ENCODE measurements at places on chromosomes 3 and 15. TPM values are rescaled to one million over a fixed set of nuclear protein-coding genes. Genes with fewer than 3 reads are reported as not detected.
A peak's percentile ranks its signal among the peaks of the same experiment; 100 is the strongest.

TERC gene
- 43.4 TPM for total RNA-seq

ALDH1A2 gene
- total RNA-seq, result 78.6 TPM

DNA sequence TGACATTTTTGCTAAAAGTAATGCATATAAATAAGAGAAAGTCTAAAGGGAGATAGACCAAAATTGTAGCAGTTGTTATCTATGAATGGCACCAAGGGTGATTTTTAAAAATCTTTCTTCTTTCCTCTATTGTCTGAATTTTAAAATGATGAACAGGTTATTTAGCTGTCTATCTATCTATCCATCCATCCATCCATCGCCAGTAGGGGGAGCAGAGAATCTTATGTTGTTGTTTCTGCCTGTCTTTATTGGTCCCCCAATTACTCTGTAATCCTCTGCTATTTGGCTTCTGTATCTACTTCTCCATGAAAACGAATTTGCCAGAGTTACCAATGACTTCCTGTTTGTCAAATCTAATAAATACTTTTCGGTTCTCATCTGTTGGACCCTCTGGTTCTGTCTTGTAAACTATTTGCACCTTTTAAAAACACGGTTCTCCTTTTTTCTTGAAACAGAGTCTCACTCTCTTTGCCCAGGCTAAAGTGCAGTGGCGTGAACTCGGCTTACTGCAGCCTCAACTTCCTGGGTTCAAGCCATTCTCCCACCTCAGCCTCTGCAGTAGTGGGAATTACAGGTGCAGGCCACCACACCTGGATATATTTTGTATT, 86.0 kb downstream of the ECT2 start:
- peak; percentile 82 for DNase-seq

DNA sequence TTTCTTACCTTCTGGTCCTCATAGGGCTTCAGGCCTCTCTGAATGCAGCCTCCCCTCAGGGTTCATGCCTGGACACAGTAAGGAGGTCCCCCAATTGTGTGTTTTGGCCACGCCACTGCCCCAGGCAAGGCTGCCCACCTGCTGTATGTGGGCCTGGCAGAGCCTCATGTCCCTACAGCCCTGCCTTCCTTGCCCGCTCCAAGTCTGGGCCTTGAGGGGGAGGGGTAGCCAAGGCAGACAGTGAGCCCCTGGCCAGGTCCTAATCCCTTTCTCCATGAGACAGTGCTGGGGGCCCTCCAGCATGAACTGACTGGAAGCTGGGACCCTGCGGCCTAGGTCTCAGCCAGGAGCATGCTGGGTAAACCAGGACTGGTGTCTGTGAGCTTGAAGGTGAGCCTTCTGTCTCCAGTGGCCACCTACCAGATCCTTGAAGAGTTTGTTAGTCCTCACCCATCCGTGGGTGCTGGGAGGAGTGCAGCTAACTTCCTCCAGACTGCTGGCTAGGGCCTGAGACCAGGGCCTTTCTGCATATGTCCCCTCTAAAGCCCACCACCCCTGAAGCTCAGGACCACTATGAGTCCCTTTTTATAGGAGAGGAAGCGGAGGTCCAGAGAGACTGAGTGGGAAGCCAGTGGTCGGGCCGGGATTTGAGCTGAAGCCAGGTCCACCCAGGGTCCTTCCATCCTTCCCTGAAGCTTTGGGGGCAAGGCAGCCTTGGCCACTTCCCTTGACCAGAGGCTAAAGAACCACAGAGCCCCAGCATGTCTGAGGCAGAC, 8.7 kb downstream of the ZBTB47 start:
- no peak for DNase-seq

DNA sequence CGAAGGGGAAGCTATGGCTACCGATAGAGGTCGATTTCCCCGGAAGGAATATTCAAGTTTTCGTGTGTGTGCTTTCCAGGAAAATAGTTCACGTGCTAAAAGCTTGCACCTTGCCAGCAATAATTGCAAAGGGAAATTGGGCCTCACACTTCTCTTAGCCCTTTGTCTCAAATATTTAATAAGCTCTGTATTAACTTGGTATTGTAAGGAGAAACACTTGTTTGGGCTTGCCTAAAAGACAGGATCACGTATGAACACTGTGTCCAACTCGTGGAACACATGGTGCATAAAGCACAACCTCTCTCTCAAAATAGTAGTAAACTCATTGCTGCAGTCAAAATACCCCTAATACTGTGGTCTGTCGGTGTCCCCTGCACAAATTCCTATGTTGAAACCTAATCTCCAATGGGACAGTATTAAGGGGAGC, 352 bp upstream of the TMF1 start:
- no peak for DNase-seq

- DNase-seq, result no peak
These were observed 4.3 kb upstream of the GLYCTK start for GRCh38 chr3:52283306-52283705.

GRCh38 chr3:120052677-120053076, 41.6 kb downstream of the GSK3B start:
- no peak for DNase-seq

DNA sequence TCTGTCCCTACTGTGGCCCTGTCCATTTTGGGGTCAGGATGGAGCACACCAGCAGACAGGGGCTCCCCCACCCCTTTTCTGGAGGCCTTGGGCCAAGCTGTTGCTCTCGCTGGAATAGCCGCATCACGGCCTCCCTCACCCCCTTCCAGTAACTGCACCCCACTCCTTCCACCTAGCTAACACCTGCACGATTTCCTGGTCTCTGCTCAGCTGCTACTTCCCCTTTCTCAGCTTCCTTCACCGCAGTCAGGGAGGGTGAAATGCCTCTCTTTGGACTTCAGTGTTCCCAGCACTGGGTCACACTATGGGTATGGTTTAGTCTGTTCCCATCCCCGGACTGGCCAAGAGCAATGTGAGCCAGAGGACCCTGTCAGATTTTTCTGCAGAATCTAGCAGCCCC, 400.2 kb downstream of the MCTP2 start:
- no peak for DNase-seq

- DNase-seq, result no peak
These were observed 133.3 kb downstream of the MDFIC2 start for GRCh38 chr3:70179111-70179510.

GRCh38 chr15:69576948-69577351, 124.3 kb downstream of the RPLP1 start:
- no peak for DNase-seq

GRCh38 chr15:42721016-42721415, 15.9 kb downstream of the CDAN1 start:
- DNase-seq, result no peak
